ENCODE measurements at places on chromosomes 1 and 21.

- DNase-seq, result no peak
Observed at GRCh38 chr21:42617486-42617885, 35.9 kb upstream of the PDE9A start.

GRCh38 chr1:109762821-109763645, 690 bp downstream of the EPS8L3 start:
- DNase-seq, result no peak

- no peak for DNase-seq
Observed at GRCh38 chr1:232675260-232675659, 45.3 kb upstream of the SIPA1L2 start.

DNA sequence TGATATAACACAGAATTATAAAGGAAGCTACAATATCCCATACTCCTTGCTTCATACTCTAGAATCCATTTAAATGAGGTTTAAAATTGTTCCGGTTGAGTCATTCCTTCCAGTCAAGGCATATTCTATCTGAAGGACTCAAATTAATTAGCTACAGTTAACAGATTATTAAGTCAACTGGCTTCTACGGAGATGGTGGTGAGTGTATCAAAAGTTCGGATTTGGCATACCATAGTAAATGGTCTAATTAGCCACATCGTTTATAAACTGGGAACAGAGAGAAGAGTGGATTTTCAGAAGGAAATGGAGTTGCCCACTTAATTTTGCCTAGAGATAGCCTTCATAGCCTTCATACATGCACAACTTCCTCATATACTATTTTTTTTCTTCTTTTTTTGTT, 1095.3 kb downstream of the TTLL7 start:
- DNase-seq, result no peak

DNA sequence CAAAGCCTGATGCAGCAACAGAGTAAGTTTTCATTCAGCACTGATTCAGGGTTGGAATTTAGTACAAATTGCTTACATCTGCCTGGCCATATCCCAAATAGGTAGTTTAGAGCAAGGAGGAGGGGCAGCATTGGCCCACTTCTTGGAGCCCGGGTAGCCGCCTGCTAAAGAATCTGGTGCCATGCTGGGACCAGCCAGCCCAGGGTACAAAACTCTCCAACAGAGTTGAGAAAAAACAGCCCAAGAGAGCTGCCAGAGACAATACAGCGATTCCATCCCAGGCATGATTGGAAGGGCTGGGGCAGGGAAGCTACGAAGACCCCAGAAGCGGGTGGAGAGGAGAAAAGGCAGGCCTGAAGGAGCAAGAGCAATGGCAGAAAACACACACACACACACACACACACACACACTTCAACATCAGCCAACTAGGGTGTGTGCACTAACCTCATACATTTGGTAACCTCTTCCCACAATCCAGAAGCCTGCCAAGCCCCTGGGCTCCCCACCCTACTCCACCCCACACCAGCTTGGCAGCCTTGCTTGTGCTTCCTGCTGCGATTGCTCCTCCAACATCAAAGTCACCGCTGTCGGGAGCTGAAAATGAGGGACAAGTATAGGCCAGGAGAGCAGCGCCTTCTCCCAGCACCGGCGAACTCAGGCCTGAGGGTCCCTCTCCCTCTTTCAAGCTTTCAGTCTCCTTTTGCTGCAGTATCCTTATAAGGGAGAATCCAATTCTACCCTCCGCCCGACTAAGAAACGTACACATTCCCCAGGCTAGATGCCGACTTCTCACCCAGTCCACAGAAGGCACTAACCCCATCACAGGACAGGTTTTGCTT, 1.2 kb downstream of the PIK3C2B start:
- DNase-seq, result peak; percentile 48

- DNase-seq, result no peak
Observed at GRCh38 chr1:207331354-207332313, 10.2 kb downstream of the CD55 start.

DNA sequence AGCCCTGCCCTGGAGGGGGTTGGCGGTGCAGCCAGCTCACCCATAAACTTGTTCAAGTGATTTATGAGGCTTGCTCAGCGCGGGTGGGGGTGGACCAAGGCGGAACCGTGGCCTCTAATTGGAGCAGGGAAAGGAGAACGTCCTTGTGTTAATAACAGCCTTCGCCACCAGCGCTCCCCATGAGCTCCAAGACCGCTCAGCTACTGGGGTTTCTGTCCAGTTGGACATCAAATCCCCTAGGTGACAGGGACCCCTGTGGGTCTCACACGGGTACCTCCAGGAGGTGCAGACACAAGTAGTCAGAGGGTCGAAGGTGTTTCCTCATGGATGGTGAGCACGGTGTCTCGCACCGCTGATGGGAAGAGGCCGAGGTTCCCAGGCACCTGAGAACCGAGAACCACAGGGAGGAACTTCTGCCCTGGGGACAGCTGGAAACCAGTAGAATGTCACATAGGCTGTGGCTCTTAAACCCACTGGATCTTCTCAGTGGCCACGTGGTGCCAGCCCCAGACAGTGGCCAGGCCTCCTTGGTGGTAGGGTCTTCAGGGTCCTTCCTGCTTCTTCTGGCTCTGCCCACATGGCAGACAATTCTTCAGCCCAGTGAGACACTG, 3.7 kb upstream of the ACTRT2 start:
- no peak for DNase-seq

DNA sequence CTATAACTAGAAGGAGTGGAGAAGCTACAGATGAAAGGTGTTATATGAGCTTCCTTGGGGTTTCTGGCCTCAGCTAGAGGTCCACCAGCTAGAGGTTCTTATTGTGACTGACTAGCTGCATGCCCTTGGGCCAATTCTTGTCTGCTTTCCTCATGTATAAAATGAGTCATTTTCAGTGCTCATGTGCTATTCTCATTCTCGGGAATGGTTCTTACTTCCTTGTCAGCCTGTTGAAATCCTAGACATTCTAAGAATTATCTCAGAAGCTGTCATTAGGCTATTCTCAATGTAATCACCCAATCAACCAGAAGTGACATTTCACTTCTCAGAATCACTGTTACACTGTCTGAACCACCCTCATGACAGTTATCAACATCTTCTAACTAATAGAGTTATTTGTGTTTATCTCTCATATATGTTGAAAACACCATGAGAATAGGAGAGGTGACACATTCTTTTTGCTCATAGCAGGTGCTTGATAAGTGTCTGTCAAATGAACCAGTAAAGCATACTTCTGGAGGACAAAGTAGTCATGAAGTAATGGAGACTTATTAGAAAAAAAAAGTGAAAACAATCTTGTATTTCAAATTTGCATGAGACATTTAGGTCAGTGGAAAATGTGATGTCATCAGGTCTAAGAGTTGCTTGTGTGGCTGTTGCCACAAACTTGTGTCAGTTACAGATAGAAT, 122.8 kb upstream of the IVNS1ABP start:
- DNase-seq, result no peak
